Muscle of back (tissue), 13 donors: ENCODE measurements at places on chromosomes 5 and 9. TPM values are rescaled to one million over a fixed set of nuclear protein-coding genes. Genes with fewer than 3 reads are reported as not detected.

TMEM161B gene
- polyA plus RNA-seq: 9.4 TPM

SH3GL2 gene
- 0.21 TPM for polyA plus RNA-seq

ZNF483 gene
- polyA plus RNA-seq: 0.99 TPM

FRMD3 gene
- 24.6 TPM for polyA plus RNA-seq

CSF1R gene
- polyA plus RNA-seq: 27.3 TPM

GRXCR2 gene
- not detected for polyA plus RNA-seq

FOXD4L5 gene
- polyA plus RNA-seq: 0.39 TPM

FAM221B gene
- 0.08 TPM for polyA plus RNA-seq

SLC4A9 gene
- polyA plus RNA-seq: not detected

SMIM32 gene
- not detected for polyA plus RNA-seq

PIP5K1B gene
- 1.4 TPM for polyA plus RNA-seq

PANK3 gene
- polyA plus RNA-seq: 54.1 TPM

CENPK gene
- 14.1 TPM for polyA plus RNA-seq

COL15A1 gene
- polyA plus RNA-seq: 233 TPM

SLC6A18 gene
- polyA plus RNA-seq: not detected

LHX2 gene
- 9.3 TPM for polyA plus RNA-seq

HCN1 gene
- polyA plus RNA-seq: 1.4 TPM

C9orf78 gene
- 39.6 TPM for polyA plus RNA-seq

IFNE gene
- not detected for polyA plus RNA-seq

TARS1 gene
- polyA plus RNA-seq: 83.8 TPM

NAIF1 gene
- polyA plus RNA-seq: 6.3 TPM

SPATA31A3 gene
- not detected for polyA plus RNA-seq

CCL27 gene
- polyA plus RNA-seq: not detected

TYRP1 gene
- 0.09 TPM for polyA plus RNA-seq

MSANTD3 gene
- 12.7 TPM for polyA plus RNA-seq

THBS4 gene
- polyA plus RNA-seq: 131 TPM

PCDHGA12 gene
- 3.1 TPM for polyA plus RNA-seq

FGD3 gene
- 3.5 TPM for polyA plus RNA-seq

SLC45A2 gene
- polyA plus RNA-seq: 0.36 TPM

PTPRD gene
- polyA plus RNA-seq: 84.4 TPM

PCDHGA5 gene
- polyA plus RNA-seq: 2.9 TPM

C5orf58 gene
- polyA plus RNA-seq: 0.67 TPM

ECSCR gene
- polyA plus RNA-seq: 31.1 TPM

BAAT gene
- polyA plus RNA-seq: 0.52 TPM

NEURL1B gene
- polyA plus RNA-seq: 37.0 TPM

SPATA31E1 gene
- polyA plus RNA-seq: not detected

PDCD1LG2 gene
- 2.7 TPM for polyA plus RNA-seq

PRSS3 gene
- 0.62 TPM for polyA plus RNA-seq

CA9 gene
- 1.6 TPM for polyA plus RNA-seq

TIMD4 gene
- polyA plus RNA-seq: 3.1 TPM

ECM2 gene
- polyA plus RNA-seq: 21.1 TPM

PCDHA1 gene
- polyA plus RNA-seq: 0.11 TPM

SLC6A7 gene
- polyA plus RNA-seq: 0.24 TPM
